ENCODE measurements at places on chromosomes 4 and X.

GRCh38 chrX:18668071-18668835 lies 3.7 kb downstream of the RS1 start:
- no peak for DNase-seq

- DNase-seq = no peak
These were observed 206.9 kb upstream of the INTU start for GRCh38 chr4:127425851-127426250.

DNA sequence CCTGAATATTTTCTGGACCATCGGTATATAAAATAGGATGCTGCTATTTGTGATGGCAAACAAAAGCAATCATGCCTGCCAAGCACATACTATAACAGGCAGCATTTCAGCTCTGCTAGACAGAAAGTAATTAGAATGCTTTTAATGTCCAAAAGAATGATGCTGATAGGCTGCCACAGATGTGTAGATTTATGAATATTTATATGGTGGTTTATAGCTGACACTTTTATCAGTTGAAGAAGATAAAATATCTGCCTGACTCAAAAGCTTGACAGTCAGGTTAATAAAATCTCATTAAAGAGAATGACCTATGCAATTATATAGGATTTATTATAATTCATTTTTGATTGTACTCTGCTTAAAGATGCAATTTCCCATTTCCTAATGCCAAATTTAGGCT lies 4.0 kb downstream of the BEND4 start:
- DNase-seq = no peak

DNA sequence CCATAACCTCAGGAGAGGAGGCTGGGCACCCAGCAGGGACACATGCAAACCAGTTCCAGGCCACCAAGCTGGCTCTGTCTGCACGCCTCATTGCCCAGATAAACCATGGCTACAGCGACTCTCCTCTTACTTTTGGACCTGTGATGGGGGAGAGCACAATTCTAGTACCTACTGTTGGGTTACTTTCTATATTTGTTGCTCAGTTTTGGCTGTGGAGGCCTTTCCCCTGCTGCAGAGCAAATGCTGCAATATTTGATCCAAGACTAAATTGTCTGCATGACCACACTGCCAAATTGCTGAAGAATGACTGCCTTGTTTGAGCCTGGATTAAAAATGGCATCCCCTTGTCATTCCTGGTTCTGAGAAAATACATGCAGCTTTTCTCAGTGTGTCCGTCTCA lies 253.5 kb downstream of the ARHGAP10 start:
- DNase-seq = no peak

DNA sequence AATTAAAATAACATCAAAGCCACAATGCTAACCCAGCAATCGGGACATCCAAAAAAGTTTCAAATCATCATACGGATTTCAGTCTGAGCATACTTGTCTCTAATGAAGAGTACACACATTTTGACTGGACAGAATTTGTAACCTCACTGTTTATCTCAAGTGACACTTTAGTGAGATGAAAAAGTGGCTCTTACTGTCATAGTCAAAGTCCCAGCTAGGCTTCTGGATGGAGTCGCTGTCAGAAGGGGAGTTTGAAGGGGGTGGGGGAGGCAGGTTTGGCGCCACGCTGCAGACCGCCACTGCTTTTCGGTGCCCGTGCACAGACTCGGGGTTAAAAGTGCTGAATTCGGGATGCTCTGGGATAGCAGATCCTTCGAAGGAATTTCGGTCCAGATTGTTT lies 41.0 kb upstream of the MTNR1A start:
- DNase-seq = no peak

GRCh38 chrX:150211988-150212387 lies 151.1 kb upstream of the MAMLD1 start:
- no peak for DNase-seq

GRCh38 chrX:39788521-39788920 lies 309.2 kb downstream of the BCOR start:
- no peak for DNase-seq

DNA sequence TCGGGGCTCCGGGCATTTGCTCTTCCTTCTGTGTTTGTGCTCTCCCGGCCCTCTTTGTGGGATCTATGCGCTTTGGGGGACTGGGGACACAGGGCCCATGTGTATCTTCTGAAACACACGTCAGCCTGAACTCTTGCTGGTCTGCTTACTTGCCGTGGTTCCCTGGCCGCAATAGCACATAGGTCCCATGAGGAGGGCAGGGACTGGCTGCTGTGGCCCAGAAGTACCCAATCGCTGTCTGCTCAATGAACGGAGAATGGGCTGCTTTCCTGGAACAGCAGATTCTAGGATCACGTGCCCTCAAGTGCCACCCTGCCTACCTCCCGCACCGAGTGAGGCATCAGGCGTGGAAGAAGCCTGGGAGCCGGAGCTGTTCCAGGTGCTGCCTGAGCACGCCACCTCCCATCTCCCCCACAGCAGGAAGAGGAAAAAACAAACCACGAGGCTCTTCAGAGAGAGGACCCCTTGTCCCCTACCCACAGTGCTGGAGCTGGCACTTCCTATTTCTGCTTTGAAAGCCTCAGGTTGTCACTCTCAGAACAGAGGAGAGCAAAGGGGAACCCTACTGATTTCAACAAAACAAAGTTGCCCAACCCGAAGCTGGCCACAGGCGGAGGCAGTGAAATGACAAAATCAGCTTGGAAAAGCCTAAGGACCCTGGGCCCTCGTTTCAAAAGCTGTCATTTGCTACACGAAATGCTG lies 3.8 kb downstream of the G6PD start:
- DNase-seq = no peak

GRCh38 chrX:70755850-70756249 lies 152.7 kb downstream of the TEX11 start:
- peak; percentile 71 for DNase-seq

- no peak for DNase-seq
These were observed 111.4 kb downstream of the TMEM164 start for GRCh38 chrX:110114260-110114776.

- DNase-seq = no peak
These were observed 45.4 kb downstream of the TTC29 start for GRCh38 chr4:146900295-146900694.

GRCh38 chr4:182425302-182425701 lies 182.1 kb downstream of the TENM3 start:
- no peak for DNase-seq

GRCh38 chr4:9901257-9901656 lies 119.8 kb downstream of the DRD5 start:
- no peak for DNase-seq

DNA sequence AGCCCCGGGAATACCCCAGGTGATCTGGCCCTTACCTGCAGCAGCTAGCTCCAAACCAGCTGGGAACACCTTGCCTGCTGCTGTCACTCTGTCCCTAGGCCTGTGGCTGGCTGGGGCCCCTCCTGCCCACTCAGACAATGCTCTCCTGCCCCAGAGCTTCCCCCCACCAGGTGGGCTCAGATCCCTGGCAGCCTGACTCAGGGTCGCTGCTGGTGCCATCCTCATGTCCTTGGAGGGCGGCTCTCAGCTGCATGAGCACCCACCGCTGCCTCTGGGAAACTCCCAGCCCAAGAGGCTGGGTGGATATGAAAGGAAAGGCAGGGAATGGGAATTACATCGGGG lies 15.8 kb downstream of the C4orf50 start:
- DNase-seq = no peak

DNA sequence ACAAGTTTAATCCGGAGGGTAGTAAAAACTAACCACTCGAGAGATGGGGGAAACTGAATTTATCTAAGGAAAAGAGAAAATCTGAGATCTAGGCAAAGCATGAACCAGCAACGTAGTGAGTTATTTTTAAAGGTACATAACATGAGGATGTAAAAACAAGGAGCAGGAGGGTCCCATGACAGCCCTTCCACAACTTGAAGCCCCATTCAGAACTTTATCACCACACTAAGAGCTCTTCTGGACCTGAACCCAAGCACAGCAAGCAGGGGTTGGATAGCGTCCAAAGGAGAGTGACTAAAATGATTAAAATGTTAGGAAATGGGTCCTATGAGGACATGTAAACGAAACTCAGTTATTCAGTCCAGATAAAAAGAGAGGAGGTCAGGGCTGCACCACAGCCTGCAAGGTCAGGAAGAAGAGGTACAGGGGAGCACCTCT lies 16.2 kb downstream of the SH3RF1 start:
- no peak for DNase-seq

- no peak for DNase-seq
These were observed 20.4 kb upstream of the GPM6B start for GRCh38 chrX:13837290-13837745.

- DNase-seq = no peak
These were observed 85.9 kb upstream of the HELT start for GRCh38 chr4:184932343-184932742.

DNA sequence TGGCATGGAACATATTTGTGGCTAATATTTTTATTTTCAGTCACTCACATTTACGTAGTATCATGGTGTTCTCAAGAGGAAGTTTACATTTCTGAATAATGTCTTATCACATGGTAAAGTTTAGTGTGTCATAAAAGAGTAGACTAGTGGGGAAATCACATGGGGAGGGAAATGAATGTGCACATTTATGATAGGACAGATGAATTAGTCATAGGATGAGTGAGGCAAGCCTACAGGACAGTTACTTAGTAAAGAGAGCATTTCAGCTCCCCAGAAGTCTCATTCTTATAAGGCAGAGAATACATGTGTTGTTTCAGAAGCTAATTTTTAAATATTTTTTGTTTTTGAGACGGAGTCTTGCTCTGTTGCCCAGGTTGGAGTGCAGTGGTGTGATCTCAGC lies 6.2 kb downstream of the GK start:
- no peak for DNase-seq

DNA sequence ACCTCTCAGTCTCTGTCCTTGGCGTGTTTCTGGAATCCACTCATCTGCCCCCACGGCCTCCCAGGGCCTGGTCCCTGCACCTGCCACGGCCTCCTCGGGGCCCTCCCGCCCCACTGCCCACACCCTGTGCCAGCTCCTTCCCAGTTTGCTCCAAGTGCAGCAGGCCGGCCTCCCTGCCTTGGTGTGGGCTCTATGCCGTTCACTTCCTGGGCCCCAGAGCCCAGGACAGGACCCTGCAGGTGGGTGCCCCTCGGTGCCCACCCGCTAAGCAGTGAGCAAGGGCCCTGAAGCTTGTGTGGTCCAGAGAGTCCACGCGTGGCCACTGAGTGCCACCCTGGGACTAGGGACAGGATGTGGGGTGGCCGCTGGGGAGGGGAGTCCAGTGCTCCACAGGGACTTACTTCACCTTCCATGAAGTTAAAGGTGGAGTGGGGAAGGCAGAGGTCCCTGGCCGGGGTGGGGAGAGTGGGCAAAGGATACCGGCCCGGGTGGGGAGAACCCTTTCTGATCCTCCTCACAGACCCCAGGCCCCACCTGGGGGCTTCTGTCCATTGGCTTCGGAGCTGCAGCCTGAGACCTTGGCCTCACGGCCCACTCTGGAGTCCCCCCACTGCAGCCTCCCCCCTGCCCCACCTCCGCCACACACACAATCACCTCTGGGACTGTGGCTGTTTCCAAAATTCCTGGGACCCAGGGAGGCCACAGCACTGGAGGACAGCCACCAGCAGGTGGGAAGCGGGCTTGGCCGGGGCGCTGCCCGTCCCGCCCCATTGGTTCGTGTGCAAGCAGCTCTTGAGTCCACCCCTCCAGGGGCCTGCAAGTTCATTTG lies 60.0 kb upstream of the NKX1-1 start:
- no peak for DNase-seq

GRCh38 chrX:110308220-110308619 lies 9.7 kb downstream of the AMMECR1 start:
- no peak for DNase-seq

GRCh38 chrX:120015145-120016067 lies 62.1 kb downstream of the RHOXF2B start:
- no peak for DNase-seq

DNA sequence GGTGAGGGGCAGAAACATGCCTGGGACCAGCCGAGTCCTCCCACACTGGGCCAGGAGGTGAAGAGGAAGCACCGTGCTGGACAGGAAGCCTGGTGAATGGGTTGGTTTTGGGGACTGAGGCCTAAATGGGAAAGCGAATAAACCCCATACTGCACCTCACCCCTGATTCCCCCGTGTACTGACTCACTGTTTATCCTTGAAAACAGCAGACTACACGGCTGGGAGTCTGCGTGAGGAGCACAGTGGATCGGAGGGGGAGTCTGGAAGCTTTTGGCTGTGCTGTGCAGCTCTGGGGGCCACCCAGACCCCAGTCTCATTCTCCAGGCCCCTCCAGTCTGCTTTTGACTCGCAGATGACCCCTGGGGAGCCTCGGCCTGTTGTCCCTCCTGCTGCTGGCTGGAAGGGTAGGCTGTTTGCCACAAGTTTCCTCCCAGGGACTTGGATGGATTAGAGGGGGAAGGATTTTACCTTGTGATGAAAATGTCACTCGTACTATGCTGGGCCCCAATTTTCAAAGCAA lies 90.0 kb downstream of the PSAPL1 start:
- DNase-seq = no peak

GRCh38 chrX:17488036-17488435 lies 113.0 kb downstream of the NHS start:
- no peak for DNase-seq

GRCh38 chrX:1164322-1165288 lies 47.8 kb downstream of the CRLF2 start:
- DNase-seq = no peak

GRCh38 chrX:49610718-49611310 lies 12.0 kb downstream of the GAGE1 start:
- DNase-seq = no peak

DNA sequence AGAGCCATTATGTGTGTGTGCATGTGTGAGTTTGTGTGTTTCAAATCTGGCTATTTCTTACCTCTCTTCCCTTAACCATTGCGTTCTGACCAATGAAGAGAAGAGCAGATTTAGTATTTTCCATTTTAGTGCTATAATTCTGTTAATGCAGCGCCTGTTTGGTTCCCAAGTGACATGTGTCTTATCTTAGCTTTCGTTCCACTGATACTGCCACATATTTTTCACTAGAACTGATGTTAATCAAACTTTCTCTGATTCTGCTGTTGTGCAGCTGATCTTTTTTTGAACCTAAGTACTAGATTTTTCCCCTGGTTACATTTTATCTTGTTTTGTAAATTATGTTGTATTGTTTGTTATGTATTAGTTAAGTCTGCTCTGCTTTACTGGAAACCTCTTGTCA lies 152.9 kb upstream of the MID1 start:
- no peak for DNase-seq
